NCI-H524 treated with DMSO at 0.1 percent for 48 hours (cell line): ENCODE measurements at places on chromosomes 1 and 21.

DNA sequence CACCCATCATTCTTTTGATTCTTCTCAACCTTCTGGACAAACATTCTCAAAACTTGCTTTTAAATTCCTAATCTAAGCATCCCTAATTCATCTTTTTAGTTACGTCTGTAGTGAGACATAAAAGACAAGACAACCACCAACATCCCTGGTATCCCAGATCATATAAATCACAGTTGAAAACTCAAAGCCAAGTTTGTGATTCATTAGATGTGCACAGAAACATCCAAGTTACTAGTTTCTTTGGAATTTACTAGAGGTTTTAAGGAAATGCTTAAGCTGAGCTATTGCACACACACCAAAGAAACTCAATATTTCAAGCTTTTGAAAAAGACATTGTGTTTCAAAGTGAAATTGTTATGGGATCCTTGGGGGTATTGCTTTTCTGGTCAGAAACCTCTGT is 47.6 kb downstream of the ATP6V1G3 start:
- DNase-seq: no peak

GRCh38 chr1:108962681-108963051 is 618 bp downstream of the CLCC1 start:
- DNase-seq: no peak

DNA sequence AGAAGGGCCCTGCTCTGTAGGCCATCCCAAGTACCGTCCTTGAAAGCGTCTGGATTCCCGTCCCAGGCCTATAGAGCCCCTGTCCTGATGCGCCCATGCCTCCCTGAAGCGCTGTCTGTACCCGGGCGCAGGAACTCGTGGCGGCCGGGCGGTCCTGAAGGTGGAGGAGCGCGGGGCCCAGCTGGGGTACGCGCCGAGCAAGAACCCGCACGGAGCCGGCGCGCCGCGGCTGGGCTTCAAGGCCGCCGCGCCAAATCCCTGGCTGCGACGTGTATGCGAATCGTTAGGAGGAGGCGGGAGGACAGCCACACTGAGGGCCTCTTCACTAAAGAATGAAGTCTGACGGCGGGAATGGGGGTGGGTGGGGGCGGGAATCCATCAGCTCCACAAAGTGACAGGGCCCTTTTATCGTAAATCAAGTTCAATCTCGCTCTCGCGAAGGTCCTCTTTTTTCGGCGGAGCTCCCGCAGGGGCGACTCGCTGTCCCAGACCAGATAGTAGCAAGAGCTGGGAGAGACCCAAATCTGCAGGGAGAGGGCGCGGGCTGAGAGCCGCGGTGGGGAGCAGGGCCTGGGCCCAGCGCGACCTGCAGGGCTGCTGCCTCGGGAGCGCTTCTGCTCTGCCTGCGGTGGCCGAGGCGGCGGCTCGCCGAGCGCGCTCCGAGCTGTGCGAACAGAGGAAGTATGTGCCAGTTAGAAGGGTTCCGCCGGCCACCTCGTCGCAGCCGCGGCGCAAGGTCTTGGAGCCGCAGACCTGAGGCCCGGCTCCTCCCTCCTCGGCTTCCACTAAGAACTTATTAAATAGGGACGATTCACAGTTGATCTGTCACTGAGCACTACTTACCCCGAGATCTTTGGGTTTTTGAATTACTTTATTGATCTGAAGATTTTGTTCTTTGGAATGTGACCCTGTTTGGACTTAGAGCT is 10.4 kb downstream of the BARHL2 start:
- no peak for DNase-seq

GRCh38 chr1:91537987-91538304 is 37.3 kb downstream of the CDC7 start:
- DNase-seq: no peak

DNA sequence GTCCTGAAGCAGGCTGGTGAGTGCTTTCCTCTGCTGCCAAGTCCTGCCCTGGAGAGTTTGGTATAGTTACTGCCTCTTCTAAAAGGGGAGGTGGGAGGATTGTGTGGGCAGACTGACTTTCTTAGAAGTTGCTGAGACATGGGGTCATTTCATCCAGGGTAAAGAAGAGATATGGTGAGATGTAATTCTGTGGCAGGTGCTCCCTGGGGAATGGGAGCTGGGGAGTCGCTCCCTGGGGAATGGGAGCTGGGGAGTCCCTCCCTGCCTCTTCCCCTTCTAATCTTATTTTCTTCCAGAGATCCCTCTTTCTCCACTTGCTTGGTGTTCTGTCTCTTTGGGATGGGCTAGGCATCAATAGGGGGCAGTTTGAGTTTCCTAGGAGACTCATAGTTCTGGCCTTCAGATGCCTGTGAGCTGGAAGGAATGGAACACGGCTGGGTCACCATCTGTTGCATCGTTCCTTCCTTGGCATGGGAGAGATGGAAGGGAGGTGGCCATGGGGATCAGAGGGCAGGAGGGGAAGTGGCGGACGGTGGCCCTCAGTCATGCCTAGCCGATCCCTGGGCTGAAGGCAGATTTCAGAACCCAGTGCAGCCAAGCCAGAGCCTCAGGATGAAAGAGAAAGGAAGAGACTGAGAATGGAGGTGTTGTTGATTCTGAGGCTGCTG is 59.0 kb downstream of the NFASC start:
- DNase-seq: no peak

DNA sequence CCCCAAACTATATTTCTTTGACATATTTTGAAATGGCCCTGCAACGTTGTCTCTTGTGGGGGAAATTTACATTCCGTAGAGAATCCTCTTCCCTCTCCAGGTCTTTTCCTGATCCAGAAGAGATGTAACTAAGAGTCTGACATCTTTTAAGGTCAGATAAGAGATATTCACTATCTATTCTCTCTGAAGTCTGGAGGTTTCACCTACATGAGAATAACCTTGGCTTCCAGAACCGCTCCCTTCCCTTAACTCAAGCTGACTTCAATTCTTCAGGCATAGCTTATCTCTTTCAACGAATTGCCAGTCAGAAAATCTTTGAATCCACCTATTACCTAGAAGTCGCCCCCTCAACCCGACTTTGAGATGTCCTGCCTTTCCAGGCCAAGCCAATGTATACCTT is 9.9 kb downstream of the FCRLB start:
- no peak for DNase-seq

GRCh38 chr1:106289265-106289928 is 767.1 kb upstream of the PRMT6 start:
- DNase-seq: no peak

GRCh38 chr1:12229386-12229834 is 420 bp upstream of the VPS13D start:
- no peak for DNase-seq

GRCh38 chr1:65020774-65021173 is 54.4 kb upstream of the JAK1 start:
- no peak for DNase-seq

- DNase-seq: no peak
Observed at GRCh38 chr1:20124456-20125057, 5.2 kb upstream of the PLA2G2D start.

- no peak for DNase-seq
Observed at GRCh38 chr1:10479296-10479695, 4.5 kb downstream of the PEX14 start.

- no peak for DNase-seq
Observed at GRCh38 chr21:46437096-46437498, 21.6 kb upstream of the DIP2A start.

GRCh38 chr1:245611251-245611650 is 456.5 kb downstream of the KIF26B start:
- no peak for DNase-seq

- DNase-seq: no peak
Observed at GRCh38 chr21:15978215-15978738, 248.5 kb downstream of the USP25 start.
